Amniotic epithelial cell (primary cell): ENCODE measurements at places on chromosomes 5 and 9.

DNA sequence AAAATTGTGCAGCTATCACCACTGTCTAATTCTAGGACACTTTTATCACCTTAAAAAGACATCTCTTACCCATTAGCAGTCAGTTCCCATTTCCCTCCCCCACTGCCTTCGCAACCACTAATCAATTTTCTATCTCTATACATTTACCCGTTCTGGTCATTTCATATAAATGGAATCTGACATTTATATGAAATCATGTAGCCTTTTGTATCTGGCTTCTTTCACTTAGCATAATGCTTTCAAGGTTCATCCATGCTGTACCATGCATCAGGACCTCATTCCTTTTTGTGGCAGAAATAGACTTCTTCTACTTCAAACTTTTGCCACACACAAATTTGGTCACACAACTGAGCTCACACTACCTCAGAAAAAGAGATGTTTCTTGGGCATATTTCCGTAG is 32.2 kb downstream of the FRMPD1 start:
- DNase-seq = no peak

GRCh38 chr9:130640681-130641080 is 23.7 kb upstream of the PRDM12 start:
- DNase-seq = no peak

DNA sequence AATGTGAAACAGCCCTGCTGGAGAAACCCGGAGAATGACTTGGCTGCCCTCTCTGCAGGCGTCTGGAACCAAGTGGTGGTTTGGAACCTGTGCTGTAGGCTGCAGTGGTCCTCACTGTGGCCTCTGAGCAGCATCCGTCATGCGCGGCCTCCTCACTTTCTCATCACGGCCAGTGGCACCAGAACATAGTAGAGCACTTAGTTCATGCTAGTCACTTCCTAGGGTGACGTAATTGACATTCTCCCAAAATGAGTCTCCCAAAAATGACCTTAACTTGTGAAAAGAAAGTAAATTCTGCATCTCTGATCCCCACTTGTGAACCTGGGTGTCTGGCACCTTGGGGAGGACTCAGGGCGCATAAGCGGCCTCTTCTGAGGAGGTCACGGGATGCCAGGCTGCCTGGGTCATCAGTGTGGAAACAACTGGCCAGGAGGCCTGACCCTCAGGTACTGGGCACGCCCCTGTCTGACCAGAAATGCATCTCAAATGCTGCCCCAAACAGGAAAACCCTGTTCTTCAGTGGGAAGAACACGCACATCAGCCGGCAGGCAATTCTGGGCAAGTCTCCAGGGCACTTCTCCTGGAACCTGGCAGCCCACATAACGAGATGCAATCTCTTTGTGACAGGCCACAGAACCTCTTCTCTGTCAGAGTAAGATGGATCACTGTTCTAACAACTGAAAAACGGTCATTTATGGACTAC is 36.6 kb upstream of the SPTLC1 start:
- peak; percentile 86 for DNase-seq

DNA sequence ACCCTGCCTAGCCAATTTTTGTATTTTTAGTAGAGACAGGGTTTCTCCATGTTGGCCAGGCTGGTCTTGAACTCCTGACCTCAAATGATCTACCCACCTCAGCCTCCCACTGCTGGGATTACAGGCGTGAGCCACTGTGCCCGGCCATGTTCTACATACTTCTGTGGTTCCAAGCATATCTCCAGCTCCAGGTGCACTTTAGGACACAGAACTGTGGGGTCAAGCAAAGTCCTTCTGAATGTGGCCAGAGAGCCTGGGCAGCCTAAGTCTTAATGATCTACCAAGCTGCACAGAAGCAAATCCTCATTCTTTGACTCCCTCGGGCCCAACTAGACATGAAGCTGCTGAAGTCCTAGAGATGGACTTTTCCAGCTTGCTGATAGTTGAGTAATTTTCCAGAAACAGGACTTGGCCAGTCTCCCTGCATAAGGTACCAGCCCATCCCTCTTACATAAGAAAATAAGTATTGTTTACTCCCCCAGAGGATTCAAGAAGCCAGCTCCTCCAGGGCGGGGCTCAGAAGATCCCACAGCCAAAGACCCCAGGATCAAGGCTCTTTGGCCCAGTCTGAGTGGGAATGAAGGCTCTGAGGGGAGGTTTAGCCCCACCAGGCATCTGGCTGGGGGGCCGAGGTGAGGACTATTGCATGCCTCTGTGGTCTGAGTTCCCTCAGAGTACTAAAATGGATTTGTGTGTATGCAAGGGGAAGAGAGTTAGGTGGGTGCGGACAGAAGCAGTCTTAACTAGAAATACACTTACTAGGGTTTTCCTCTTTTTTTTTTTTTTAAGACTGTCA is 8.7 kb downstream of the CLTB start:
- DNase-seq = peak; percentile 61

GRCh38 chr5:118558871-118559270 is 429.5 kb downstream of the DTWD2 start:
- DNase-seq = no peak

DNA sequence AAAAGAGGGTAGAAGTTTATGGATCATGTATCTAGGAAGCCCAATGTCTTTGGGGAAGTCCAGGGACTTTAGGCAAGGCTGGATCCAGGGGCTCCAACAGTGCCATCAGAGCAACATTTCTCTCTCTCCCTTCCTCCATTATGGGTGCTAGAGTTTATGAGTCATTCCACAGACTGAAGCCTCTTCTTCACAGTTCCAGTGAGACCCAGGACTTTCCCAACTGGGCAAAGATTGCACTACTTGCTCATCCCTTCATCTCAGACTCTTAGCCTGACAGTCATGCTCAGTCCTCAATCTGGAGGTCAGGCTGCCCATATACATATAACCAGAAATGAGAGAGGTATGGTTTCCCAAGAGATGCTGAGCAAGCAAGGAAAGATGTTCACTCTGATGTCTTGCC is 110.7 kb downstream of the FEM1C start:
- peak; percentile 49 for DNase-seq
